ENCODE measurements at places on chromosomes 12 and 14.
A peak's percentile ranks its signal among the peaks of the same experiment; 100 is the strongest.

DNA sequence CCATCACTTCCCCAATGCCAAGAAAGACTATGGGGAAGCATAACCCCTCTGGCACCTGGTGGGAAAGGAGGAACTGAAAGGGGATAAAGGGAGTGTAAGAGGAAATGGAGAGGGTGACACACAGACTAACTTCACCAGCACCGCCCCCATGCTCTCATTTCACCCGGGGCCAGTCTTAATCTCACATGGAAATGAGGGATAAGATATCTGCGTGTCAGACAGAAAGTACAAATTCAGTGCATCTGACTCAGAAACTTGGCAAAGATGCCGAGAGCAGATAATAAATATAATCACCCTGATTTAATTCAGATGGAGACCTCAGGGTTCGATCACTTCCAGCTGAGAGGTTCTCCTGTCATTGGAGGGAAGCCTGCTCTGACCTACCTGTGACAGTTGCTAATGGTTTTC, 191.6 kb downstream of the DUSP6 start:
- DNase-seq, result peak; percentile 73

DNA sequence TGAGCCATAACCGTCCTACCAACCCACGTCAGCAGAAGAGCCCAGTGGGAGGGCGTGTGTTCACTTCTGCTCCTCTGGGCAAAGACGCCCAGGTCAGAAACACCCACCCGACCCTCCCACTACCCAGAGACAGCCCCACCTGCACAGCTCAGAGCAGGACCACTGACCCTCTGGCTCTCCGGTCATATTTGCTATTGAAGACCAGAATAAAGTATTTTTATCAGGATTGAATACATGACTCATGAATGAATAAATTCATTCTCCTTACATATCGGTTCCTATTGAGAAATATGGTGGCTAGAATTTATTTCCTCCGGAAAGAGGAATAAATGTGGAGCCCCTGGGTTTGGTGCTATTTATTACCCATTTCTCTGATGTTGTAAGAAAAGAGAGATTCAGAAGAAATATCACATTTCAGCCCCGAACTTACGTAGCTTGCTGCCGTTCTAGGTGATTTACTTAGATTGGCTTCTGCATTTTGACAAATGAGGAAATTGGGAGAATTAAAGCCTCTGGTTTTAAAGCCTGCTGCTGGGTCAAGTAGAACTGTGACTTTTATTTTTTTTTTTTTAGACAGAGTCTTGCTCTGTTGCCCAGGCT, 36.4 kb upstream of the P2RX7 start:
- DNase-seq, result no peak

- DNase-seq, result no peak
These were observed 194.9 kb downstream of the PAH start for GRCh38 chr12:102722147-102722546.

DNA sequence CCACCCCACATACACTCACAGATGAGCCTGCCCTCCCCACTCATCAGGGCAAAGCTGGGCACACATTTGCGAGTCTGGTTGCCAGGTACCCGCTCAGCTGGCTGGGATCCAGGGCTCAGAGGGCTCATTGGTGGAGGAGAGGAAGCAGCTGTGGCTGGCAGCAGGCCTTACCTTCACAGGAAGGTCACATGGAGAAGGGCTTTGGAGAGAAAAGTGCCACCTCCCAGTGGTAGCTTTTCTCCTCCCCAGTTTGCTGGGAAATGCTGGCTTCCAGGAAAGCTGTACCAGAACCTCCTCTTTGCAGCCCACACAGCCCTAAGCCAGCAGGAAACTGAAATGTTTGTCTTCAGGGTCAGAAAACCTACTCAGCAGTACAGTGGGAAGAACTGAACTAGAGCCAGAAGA, 55.6 kb downstream of the LGMN start:
- DNase-seq, result peak; percentile 65

DNA sequence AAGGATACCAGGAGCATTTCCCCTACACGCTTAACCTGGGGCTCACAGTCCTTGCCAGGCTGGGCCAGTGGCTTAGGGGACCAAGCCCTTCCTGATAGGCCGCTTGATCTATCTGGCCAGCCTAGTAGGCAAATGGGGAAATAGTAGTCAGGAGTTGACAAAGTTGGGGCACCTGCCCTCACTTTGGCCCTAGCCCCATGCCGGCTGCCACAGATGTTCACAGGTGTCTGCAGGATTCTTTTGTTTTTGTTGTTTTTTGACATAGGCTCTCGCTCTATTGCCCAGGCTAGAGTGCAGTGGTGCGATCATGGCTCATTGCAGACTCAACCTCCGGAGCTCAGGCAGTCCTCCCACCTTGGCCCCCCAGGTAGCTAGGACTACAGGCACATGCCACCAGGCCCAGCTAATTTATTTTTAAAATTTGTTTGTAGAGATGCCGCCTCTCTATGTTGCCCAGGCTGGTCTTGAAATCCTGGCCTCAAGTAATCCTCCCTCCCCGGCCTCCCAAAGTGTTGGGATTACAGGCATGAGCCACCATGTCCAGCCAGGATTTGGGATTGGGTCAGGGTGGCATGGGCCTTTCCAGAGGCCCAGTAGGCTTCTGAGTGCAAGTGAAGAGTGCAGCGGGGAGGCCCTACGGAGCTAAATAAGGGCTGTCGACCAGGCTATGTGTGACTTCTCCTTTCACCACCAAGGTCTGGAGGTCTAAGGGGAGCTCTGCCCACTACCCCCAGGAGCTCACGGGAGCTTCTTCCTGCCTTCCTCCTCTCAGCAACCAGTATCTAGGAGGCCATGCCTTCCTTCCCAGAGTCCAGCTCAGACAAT, 15.5 kb upstream of the HDAC7 start:
- no peak for DNase-seq

DNA sequence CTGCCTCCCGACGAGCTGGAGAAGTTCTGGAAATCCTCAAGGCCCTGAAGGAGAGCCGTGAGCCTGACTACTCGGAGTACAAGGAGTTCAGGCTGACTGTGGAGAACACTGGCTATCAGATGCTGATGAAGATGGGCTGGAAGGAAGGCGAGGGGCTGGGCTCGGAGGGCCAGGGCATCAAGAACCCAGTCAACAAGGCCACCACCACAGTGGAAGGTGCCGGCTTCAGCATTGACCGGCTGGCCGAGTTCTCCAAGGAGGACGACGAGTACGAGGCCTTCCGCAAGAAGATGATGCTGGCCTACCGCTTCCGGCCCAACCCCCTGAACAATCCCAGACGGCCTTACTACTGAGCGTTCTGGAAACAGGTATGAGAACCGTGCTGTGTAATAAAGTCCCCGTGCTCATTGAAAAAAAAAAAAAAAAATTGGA, 366.1 kb upstream of the ATXN7L3B start:
- no peak for DNase-seq

- DNase-seq, result no peak
These were observed 8.1 kb upstream of the BMAL2 start for GRCh38 chr12:27324530-27324929.

DNA sequence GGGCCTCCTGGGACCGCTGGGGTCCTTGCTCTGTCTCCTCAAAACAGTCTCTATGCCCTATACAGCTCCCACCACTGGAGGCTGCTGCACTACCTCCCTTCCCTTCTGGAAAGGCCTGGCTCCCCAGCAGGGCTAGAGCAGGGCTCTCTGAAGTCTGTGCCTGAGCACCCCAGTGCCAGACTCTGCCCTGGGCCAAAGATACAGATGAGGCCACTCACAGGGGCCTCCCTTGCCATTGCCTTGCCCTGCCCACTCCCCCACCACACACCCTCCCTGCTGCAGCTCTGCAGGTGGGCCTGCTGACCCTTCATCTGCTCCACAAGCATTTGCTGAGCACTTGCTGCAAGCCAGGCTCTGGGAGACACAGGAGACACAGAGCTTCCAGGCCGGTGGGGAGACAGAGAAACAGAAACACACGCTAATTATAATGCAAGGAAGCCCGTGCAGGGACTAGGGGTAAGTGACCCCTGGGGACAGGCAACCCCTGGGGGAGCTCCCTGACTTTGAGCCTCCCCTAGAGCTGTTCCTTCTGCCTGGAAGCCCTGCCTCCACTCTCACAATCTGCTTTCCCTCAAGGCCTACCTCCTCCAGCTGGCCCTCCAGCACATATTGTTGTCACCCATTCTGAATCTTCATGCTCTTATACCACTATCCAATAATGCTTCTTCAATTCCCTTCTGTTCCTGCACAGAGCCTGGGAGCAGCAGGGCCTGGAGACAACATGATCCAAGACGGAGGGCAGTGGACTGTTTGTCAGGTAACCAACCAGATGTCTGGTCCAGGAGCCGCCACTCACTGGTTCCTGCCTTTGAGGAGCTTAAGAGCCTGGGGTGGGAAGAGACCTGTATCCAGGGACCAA, 32.6 kb upstream of the PNMA1 start:
- no peak for DNase-seq

- no peak for DNase-seq
These were observed 12.8 kb downstream of the ADGRD1 start for GRCh38 chr12:130966443-130967030.

- DNase-seq, result no peak
These were observed 2.0 kb upstream of the BEGAIN start for GRCh38 chr14:100589071-100589759.

GRCh38 chr12:116210762-116211161, 66.7 kb downstream of the MED13L start:
- DNase-seq, result no peak

- DNase-seq, result no peak
These were observed 86.1 kb downstream of the NCOR2 start for GRCh38 chr12:124481257-124481750.

DNA sequence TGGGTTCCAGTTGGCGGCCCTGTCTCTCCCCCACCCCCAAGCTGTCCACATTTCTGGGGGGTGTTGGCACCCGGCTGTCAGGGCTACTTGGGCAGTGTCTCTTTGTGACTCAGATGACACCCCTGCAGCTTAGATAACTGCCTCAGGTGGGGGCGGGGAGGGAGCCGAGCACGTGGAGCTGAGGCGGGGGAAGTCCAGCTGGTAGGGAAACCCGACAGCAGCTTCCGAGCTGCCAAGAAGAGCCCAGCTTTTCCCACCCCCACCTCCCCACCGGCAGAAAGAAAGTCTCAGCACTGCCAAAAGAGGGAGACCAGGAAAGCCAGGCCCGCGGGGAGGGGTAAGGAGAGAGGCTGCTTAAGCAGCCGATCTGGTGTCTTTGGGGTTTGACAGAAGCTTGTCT, 1.4 kb downstream of the LRTM2 start:
- DNase-seq, result no peak

DNA sequence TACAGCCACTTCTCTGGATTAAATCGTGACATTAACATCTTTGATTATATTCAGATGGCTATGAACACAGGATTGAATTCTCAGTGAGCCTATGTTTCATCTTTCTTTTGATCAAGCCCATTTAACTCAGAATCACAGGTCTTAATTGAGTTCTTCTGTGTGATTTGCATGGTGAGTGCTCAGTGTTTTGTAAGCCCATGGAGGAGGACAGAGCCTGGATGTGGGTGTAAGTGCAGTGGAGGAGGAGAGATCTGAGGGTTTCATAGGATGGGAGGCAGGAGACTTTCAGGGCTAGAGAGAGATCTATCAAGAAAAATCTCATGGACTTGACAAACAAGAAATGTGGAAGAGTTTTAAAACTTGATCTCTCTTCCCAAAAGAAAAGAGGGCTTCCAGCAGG, 5.3 kb upstream of the TESPA1 start:
- no peak for DNase-seq
